ENCODE measurements at places on chromosomes 7 and 10.

GRCh38 chr10:107437921-107438320 lies 273.4 kb upstream of the SORCS1 start:
- DNase-seq = no peak

GRCh38 chr7:138396251-138397070 lies 63.6 kb upstream of the TRIM24 start:
- peak; percentile 81 for DNase-seq

DNA sequence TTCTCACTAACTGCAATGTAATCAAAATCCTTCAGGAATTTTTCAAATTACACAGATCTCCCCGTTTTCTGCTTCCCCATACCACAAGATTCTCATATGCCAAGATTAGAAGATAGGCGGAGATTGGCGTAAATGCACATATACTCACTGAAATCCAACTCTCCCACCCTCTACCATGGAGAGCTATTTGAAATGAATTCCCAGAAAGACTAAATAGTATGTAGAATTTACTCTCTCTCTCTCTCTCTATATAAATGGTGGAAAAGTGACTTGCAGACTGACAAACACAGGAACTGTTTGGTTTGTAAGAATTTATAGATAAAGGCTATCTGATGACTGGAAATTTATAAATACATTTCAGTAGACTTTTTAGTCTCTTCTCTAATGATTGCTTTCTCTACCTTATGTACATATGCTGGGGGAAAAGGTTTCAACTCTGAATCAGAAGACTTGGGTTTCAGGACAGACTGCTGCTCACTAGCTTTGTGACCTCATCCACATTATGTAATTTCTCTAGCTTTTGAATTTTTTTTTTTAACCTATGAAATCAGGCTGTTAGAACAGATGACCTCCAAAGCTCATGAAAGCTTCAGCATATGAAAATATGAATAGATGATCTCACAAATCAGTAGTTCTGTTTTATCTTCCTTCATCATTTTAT lies 67.8 kb upstream of the CSTF2T start:
- DNase-seq = no peak

DNA sequence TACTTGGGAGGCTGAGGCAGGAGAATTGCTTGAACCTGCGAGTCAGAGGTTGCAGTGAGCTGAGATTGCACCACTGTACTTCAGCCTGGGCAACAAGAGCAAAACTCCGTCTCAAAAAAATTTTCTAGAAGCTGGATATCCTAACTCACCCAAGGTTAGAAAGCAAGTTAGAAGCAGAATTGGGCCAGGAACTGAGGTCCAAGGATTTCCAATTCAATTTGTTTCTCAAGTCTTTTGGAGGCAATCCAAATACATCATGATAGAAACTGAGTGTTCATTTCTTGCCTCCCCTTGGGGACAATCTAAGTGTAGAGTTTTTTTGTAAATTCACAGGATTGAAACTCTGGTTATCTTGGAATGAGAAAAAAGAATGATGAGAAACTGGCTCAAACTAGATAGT lies 45.5 kb downstream of the LAMB1 start:
- DNase-seq = no peak

DNA sequence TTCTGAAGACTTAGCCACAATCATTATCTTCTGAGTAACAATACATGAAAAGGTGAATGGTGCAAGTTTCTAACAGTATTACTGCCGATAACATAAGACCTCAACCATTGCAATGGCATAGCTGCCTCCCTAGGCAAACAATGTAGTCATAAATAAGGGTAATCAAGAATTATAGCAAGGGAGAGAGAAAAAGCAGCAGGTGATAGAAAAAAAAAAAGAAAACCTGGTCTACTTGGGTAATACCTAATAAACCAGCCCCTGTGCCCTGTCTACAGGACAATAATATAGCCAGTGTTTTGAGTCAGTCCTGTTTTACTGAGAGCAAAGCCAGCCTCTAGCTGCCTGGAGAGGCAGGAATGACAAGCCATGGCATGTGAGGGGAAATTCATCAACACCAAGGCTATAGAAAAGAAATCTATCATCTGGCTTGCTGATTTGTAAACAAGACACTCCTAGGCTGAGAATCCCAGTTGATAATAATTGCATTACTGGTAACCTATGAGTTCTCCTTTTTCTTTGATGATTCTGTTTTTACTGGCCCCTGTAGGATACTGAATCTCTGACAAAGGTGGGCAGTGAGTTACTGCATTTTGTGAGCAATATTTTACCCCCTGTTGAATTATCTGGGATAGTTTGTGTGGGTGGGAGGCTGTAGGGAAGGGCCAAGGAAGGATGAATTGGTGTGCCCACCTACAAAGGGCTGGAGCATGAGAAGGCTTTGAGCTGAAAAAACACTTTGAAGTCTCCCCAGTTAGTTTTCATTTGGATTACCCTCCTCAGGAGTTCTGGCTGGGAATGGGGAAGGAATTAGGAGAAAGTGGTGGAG lies 1.7 kb upstream of the WEE2 start:
- DNase-seq = no peak

GRCh38 chr10:686155-686931 lies 3.1 kb downstream of the DIP2C start:
- DNase-seq = no peak

GRCh38 chr7:44802418-44803025 lies 6.0 kb downstream of the PPIA start:
- DNase-seq = no peak
